ENCODE measurements at places on chromosomes 11 and 22. TPM values are rescaled to one million over a fixed set of nuclear protein-coding genes. Genes with fewer than 3 reads are reported as not detected.

Gene PLEKHB1
- not detected for total RNA-seq

Gene PATE1
- total RNA-seq: not detected

Gene DGCR6
- 2.2 TPM for total RNA-seq

Gene DEPDC5
- 11.0 TPM for total RNA-seq

Gene ASRGL1
- total RNA-seq: 1.3 TPM

Gene KLHDC7B
- 0.32 TPM for total RNA-seq

Gene MMP7
- 2.6 TPM for total RNA-seq

Gene NEAT1
- total RNA-seq: 413 TPM

Gene CNIH2
- total RNA-seq: 0.43 TPM

Gene DCDC1
- under 0.01 TPM for total RNA-seq

Gene OR8G5
- not detected for total RNA-seq

Gene TMEM132A
- total RNA-seq: 29.3 TPM

Gene DDI1
- under 0.01 TPM for total RNA-seq

Gene CSTPP1
- total RNA-seq: 30.2 TPM

Gene APOA4
- total RNA-seq: not detected

Gene DNAJB7
- not detected for total RNA-seq

Gene OR51G2
- not detected for total RNA-seq

Gene ARHGAP42
- total RNA-seq: 13.9 TPM

Gene NCF4
- total RNA-seq: not detected

Gene LRRN4CL
- total RNA-seq: 15.5 TPM

Gene MMP12
- total RNA-seq: 3.0 TPM

Gene MMP1
- 281 TPM for total RNA-seq

Gene JAML
- total RNA-seq: not detected

Gene BCO2
- total RNA-seq: 3.0 TPM

Gene C11orf71
- total RNA-seq: 2.9 TPM

Gene WNT7B
- total RNA-seq: 0.64 TPM

Gene DKK3
- total RNA-seq: 316 TPM

Gene PLAAT5
- not detected for total RNA-seq

Gene APOL1
- total RNA-seq: 12.9 TPM

Gene FAT3
- total RNA-seq: 1.9 TPM
